Stimulated activated CD8-positive, alpha-beta memory T cell treated with anti-CD3 and anti-CD28 coated beads, Interleukin-15, amount 100 ng/mL, for 1 hour (primary cell): ENCODE measurements at places on chromosomes 1 and 21.

- no peak for DNase-seq
Observed at GRCh38 chr1:50023292-50024159, at the start of gene AGBL4. Gene AGBL4 (minus strand): TSS chr1:50023954.

DNA sequence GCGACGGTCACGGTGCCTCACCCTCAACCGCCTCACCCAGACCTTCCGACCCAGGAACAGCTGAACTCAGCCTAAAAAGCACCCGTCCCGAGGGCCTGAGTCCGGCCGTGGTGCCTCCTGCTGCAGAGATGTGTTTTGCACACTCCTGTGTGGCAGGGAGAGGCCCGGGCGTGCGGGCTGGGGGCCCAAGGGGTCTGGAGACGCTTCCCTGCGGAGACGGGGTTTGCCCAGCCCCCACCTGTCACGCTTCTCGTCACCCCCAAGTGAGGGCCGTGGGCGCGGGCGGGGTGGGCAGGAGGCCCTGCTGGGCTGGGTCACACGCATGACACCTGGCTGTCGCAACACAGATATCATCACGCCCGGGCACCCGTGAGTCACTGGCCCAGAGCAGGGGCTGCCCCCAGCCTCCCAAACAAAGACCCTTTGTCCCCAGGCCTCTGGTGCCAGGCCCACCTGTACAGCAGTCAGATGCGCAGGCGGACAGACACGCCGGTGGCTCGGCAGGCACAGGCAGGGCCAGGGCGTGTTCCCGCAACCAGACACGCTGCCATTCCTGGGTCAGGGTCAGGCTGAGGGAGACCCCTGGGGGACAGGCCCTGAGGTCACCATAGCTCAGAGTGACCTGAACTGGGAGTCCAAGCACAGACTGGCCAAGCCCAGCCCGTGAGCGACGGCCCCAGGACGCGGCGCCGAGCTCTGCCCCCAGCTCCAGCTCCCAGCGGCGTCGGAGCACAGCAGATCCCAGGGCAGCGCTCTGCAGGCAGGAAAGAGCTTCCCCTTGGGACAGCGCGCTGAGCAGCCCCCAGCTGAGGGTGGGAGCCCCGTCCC lies 6.1 kb downstream of the B3GALT6 start:
- no peak for DNase-seq

- no peak for DNase-seq
Observed at GRCh38 chr1:93620841-93621210, 60.8 kb downstream of the BCAR3 start.

DNA sequence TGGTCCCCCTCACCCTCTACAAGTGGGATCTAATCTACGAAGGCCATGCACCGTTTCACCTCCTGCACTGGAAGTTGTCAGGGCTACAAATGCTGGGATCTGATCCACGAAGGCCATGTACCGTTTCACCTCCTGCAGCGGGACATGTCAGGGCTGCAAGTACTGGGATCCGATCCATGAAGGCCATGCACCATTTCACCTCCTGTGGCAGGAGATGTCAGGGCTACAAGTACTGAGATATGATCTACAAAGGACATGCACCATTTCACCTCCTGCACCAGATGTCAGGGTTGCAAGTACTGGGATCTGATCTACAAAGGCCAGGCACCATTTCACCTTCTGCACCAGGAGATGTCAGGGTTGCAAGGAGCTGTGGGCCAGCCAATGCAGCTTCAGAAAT lies 7.0 kb downstream of the ALDH4A1 start:
- no peak for DNase-seq

DNA sequence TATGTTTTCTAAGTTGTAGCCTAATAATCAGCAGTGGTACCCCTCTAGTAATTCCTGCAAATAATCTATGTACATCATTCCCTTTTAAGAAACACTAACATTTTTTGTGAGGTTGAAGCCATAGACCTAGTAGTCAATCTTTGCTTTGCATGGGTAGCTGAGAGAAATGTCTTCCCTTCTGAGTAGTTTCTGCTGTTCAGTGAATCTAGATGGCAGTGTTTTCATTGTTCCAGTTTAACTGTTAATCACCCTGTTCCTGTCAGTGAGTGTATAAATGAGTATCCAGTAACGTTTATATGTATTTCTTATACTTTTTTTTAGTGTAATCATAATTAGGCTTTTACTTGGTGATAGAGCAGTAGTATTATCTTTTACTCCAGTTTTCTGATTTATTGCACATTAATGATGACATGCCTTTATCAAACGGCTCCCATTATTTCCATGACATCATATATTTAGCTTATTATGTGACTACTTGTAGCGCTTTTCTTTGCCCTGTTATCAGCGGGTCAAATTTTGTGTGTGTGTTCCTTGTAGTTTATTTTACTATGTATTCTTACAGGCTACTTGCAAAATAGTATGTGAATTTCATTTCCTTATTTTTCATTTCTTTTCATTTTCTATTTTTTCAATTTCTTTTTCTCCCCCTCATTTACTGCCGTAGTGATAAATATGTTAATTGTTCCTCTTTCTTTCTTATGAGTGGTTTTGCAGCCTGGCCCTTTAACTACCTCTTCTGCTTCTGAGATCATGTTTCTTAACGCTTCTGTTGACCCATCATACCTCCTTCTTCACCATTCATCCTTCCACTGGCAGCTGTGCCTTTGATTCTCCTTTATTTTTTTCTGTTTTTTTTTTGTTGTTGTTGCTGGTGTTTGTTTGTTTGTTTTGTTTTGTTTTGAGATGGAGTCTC lies 18.8 kb downstream of the CEP350 start:
- DNase-seq: no peak

DNA sequence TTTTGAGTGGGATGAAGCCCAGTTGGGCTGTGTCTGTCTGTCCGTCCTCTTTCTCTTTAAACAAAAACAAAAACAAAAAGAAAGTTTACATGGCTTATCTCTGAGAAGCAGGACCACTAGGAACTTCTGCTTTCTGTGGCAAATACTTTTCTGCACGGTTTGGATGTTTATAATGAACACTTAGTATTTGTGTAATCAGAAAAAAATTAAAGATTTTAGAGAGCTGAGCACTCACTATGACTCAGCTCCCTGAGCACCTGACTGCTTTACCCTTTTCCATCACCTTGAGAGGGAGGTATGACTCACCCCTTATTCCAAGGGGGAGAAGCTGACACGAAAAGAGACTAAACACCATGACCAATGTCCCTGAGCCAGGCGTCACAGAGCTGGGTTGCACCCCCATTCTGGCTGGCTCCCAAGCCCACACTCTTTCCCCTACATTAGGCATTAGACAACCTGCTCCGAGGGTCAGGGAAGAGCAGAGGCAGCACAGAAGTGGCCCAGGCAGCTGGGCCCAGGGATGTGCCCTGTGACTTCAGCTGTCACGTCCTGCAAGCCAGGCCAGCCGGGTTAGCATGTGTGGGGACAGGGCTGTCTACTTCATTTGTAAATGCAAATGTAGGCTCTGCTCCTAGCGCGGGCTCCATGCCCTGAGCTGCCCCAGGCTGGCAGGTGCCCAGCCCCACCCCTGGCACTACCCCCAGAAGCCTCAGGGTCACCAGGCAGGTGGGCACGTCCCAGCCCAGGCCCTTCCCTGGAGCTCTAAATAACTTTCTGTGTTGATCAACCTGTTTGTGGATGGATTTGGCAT lies 30.4 kb downstream of the RAP1GAP start:
- DNase-seq: no peak

DNA sequence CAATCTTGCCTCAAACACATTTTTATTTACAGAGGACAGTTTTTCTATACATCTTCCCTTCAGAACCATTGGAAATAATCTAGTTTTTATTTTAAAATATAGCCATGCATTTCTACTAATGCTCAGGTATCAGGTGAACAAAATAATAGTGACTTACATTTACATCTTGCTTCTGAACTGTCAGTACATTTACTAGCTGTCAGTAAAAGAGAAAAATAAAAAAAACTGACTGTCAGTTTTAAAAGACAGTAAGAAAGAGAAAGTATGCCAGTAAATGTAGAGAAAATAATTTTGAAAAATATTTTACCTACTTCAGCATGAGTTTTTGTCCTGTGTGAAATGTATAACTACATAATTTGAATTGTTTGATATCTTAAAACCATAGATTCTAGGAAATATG lies 33.5 kb downstream of the USH2A start:
- DNase-seq: no peak

DNA sequence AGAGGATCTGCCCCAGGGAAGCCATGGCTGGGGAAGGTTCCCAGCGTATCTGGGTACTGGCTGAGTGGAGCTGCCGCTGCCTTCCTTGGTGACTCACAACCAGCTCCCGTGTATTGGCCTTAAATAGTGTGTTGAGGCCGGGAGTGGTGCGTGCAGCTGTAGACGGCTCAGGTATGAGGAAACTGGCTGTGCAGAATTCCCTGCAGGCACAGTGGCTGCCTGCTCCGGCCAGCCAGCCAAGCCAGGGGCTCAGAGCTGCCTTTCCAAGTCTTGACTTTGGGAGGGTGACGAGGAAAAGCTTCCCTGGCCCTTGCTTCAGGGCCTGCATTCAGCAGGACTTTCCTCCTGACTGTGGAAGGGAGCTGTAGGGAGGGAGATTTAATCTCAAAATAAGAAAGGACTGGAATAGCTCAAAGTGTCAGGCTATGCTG lies at the start of gene VTCN1:
Gene VTCN1, minus strand, starts transcription at position 97 of the 431 bp plus-strand sequence. Its CDS starts 72 bp downstream, at position 25.
- DNase-seq: no peak

DNA sequence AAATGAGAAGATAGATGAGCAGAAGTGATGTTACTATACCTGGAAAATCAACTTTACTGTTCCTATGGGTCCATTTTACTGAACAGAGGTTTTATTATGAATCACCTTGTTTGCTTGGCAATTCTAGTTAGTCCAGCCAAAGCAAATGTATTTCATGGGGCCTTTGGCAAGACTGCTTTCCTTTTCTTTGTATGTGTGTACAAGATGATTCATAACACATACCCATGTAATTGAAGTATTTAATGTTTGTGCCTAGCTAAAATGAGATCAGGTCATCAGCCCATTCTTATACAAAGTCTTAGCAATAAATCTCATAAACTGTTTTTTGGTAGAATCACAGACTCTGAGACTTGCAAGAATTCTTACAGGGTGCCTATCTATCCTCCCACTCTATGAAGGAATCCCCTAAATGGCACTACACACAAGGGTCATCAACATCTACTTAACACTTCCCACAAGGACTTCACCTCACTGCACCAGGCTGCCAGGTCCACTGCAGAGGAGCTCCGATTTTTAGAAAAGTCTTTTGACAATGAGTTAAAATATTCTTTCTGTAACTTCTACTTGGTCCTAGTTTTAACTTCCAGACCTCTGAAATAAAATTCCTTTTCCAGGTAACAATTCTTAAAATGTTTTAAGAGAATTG lies 58.5 kb downstream of the LPAR3 start:
- DNase-seq: no peak

DNA sequence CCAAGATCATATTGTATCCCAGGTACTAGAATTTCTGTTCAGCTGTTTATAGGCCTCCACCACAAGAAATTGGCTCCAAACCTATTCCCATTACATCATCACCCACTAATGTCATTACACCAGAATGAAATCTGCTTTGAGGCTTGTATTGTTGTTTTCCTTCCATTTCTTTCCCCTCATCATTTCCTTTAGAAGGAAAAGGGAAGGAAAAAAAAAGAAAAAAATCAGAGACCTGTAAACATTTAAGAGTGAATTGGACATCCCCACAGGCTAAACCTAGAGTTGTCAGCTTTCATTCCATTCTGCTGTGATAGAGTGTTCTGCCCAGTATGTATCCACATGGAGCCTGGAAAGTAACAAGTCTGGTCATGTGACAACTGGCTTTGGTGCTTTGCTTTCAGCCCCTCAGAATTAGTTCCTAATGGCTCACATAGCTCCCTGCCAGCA lies 44.6 kb downstream of the NFYC start:
- DNase-seq: no peak

DNA sequence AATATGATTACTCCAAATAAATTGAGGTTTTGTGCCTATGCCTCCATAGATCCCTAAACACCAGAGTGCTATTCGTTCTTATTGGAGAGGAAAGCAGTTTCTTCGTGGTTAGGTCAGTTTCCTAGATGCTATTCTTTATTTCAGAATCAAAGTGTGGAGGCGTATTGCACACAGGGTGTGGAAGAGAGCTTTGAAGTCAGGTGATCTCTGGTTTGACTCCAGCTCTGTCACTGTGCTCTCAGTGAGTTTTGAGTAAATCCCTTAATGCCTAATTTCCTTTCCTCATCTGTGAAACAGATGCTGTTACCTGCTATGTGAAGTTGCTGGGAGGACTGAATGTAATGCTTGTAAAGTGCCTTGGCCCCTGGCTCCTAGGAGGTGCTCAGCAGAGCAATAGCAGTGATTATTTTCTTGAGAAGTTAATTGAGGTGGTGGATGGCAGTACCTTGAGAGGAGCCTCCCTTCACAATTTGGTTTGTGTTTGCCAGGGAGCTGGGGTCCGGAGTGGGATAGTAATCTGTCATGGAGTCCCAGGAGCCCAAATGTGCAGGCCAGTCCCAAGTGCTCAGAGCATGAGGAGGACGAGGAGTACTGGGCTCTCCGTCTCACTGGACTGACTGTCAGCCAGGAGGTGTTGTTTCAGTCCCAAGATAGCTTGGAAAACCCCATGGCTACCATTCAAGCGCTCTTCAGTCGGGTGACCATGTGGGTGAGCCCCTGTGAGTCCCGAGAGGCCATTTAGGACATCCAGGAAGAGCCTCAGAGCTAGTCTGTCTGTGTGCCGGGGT lies 14.9 kb downstream of the NTPCR start:
- DNase-seq: no peak

- no peak for DNase-seq
Observed at GRCh38 chr1:3155056-3155925, 86.3 kb downstream of the PRDM16 start.

DNA sequence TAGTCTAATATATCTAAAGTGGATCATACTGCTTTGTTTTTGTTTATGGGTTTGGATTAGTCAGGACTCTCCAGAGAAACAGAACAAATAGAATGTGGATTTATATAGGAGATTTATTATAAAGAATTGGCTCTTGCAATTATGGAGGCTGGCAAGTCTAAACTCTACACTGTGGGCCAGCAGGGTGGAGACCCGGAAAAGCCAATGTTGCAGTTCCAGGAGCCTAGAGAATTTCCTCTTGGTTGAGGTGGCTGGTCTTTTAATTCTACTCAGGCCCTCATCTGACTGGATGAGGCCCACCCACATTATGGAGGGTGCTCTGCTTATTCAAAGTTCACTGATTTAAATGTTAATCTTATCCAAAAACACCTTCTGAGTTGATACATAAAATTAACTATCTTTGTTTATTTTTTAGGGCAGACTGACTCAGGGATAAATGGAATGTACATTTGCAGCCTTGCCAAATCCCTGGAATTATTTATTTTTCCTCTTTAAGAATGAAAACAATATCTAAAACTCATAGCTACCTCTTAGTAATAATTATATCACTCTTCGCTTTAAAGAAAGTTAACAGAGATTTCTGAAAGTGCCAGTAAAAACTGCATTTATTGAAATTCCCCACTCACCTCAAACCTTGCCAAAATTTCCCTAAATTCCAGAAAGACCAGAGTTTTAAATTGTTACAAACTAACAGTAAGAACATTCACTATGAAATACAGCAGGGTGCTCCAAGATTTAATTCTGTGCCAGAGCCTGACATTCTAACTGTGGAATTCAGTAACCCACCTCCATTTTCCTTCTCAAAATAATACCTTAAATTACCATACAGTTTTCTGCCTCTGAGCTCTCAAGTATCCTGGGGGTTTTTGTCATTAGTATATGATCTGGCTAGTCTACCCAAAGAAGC lies 36.6 kb upstream of the SSX2IP start:
- DNase-seq: no peak
